ENCODE measurements at places on chromosomes 6 and 20.

DNA sequence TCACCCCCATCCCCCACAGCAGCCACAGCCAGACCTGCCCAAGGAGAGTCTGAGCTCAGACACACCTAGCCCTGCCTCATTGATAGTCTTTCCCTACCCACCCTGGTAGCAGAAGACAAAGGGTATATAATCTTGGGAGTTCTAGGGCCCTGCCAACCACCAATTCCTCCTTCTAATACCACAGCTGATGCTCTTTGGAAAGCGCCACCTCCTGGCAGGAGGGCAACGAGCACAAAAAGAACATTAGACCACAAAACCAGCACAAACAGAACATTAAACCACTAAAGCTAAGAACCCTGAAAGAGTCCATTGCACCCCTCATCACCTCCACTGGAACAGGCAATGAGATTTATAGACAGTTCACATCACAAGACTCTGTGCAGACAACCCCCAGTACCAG is 195.8 kb upstream of the FUT9 start:
- DNase-seq = no peak

DNA sequence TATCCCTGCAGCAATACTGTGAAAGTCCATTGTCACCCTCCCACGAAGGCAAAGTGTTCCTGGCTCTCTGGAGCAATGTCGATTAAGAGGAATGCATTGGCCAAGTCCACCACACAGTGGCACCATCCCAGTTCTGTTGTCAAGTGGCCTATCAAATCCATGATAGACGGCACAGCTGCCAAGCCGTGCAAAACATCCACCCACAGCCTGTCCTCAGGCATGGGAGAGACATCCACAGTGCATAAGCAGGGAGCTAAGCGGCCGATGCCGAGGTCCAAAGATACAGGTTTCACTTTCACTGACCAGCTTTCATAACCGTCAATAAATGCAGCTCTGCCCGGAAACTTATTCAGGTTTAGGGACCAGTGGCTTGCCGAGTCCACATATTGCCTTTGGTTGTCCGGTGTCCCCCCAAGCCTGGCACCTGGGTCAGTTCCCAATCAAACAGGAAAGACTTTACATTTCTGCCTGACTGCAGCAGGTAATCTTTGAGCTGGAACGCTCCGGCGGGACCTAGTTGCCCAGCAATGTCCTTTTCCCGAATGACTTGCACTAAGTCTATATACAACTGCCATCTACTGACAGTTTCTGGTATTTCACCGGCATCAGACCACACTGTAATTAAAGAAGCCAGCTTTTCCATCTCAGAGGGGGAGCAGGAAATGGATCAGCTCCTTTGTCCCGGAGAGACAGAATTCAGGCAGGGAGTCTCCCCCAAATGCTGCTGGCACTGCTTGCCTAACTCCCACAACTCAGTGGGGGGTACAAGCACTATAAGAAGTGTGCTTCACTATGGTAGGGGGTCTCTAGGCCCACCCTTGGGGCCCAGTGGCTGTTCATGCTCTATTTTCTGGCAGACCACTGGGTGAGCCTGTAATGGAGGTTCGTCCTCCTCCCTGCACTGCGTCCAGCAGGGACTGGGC is 6.3 kb downstream of the ZKSCAN3 start:
- DNase-seq = peak; percentile 54

DNA sequence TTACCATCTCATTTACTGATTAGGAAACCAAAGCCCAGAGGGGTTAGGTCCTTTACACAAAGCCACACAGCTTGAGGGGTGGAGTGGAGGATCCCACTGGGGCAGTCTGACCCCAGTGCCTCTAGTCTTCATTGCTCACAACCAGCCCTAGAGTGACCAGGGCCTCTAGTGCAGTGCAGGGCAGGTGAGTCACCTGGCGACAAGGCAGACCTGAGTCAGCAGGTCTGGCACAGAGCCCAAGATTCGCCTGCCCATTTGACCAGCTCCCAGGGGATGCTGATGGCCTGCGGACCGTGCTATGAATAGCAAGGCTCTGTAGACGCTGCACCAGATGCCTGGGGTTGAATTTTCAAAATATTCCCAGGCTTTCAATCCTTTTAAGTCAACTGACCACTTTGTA is 29.9 kb downstream of the CDH26 start:
- DNase-seq = no peak

- DNase-seq = no peak
Measured at GRCh38 chr20:21703717-21704407, 1.6 kb upstream of the PAX1 start.

Data from stimulated activated CD4-positive, alpha-beta T cell treated with anti-CD3 and anti-CD28 coated beads, Interleukin-2, amount 100 ng/mL, for 4 hours (primary cell).